Omental fat pad (tissue), 4 donors: ENCODE measurements at places on chromosomes 11 and 22. TPM values are rescaled to one million over a fixed set of nuclear protein-coding genes. Genes with fewer than 3 reads are reported as not detected.

Gene HTR3B
- not detected for total RNA-seq

Gene AIP
- 63.6 TPM for total RNA-seq

Gene IGSF9B
- 2.0 TPM for total RNA-seq

Gene UBXN1
- 135 TPM for total RNA-seq

Gene SCN4B
- 1.3 TPM for total RNA-seq

Gene OAF
- 32.3 TPM for total RNA-seq

Gene NPAS4
- total RNA-seq = not detected

Gene OR4X2
- not detected for total RNA-seq

Gene AMBRA1
- total RNA-seq = 19.2 TPM

Gene RASSF10
- not detected for total RNA-seq

Gene RPUSD4
- total RNA-seq = 19.3 TPM

Gene NDUFC2
- 67.9 TPM for total RNA-seq

Gene SCGB2A2
- total RNA-seq = not detected

Gene SLC25A18
- 28.7 TPM for total RNA-seq

Gene INPP5J
- 0.38 TPM for total RNA-seq

Gene SYT8
- total RNA-seq = not detected

Gene ESAM
- 116 TPM for total RNA-seq

Gene SLC5A1
- total RNA-seq = not detected

Gene SHANK3
- total RNA-seq = 16.2 TPM

Gene LRRC10B
- total RNA-seq = 1.1 TPM

Gene OR51B4
- total RNA-seq = not detected

Gene HIKESHI
- 19.6 TPM for total RNA-seq

Gene PHOX2A
- total RNA-seq = not detected

Gene KREMEN1
- total RNA-seq = 11.4 TPM

Gene SMPD1
- total RNA-seq = 23.7 TPM

Gene CASP5
- 0.72 TPM for total RNA-seq

Gene ARL2
- 165 TPM for total RNA-seq

Gene MS4A7
- 222 TPM for total RNA-seq
